ENCODE measurements at places on chromosomes 4 and X.

GRCh38 chr4:88697141-88697540 is 488 bp downstream of the NAP1L5 start:
- DNase-seq: no peak

DNA sequence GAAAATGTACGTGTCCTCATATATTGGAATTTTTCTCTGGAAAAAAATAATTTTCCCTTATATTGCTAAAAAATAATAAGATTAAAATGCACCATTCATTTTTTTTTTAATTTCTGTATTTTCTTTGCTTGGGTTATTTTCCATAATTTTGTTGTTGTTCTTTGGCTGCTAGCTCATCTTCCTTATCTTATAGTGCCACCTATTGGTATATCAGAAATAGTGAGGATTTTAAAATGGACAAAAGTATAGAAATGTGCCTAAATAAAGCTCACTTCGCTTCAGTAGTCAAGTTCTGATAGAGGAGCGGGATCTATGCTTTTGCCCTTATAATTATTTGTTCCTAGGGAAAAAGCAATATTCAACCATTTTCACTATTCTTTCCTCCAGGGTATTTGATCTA is 134.8 kb downstream of the NAP1L3 start:
- DNase-seq: no peak

DNA sequence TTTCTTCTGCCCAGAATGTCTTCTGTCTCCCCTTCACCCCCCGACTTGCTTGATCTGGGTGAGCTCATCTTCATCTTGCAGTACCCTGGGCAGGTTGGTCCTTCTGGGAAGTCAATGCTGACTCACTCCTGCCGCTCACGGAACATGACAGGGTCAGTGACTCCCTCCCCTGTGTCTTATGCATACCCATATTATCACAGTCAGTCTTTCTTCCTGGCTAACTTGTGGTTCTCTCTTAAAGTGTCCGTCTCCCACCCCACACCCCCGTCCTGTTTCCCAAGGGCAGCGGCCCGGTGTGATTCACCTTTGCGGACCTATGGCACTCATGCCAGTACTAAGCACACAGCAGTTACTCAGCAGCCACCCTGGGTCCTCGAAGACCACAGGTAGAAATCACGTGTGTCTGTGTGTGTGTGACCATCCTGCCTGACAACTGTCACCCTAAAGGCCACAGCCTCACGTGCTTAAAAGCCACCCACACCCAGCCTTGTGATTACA is 17.7 kb downstream of the IQSEC2 start:
- DNase-seq: peak; percentile 36

- no peak for DNase-seq
Observed at GRCh38 chrX:42673301-42673810, 104.6 kb downstream of the PPP1R2C start.

DNA sequence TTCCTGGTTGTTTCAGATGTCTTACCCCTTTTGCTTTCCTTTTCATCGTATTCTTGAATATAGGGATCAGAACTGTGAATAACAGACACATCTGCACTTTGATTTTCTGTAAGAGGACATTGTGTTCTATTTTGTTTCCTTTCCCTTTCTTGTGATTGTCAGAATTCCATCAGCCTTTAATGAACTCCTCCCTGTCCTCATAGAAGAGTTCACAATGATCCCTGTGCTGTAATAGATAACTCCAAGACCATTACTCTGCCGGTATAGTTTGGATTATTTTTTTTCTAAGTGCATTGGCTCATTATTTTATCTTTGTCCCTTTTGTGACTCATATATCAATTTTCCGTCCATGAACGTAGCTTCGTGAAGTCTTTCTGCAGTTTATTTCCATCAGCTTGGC is 59.7 kb upstream of the PRDM8 start:
- peak; percentile 36 for DNase-seq

DNA sequence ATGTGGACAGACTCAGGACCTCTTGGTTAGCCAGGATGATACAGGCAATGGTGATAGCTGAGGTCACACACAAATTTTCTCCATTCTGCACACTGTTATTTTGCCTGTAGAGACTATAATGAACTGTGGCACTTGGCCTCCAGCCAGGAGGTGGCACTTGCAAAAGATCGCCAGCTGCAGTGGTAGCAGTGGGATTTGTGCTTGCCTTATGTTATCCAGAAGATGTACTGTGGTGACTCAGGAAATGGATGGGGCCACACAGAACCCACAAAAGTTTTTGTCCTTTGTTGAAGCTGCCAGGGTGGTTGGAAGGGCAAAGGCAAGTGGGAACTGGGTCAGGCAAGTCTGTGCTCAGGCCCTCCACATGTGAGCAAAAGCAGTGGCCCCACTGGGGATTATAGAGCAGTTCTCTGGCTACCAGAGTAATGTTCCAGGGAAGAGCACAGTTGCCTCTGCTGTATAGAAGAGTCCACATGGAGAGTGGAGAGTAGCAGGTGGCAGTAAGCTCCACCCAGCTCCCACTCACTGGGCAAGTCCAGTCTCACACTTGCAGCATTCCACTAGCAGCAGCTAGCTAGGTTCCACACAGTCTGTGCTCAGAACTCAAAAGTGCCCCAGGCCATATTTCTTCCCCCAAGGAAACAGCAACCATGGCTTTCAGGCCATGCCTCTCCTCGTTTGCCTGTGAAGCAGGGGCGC is 5.9 kb upstream of the C4orf17 start:
- DNase-seq: no peak

DNA sequence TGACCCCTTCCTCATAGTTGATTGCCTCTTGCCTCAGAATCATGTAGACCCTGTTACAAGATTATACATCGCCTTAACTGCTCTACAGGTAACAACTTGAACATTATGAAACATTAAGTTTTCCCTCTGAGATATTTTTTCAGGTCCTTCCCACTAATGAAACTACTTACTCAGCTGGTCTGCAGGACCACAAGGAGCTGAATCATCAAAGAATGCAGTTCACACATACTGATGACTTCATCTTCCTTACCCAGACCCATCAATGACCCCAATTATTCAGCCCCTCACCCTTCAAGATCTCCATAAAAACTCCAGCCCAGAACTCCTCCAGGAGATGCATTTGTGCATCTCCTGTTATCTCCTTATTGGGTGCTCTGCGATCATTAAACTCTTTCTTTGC is 720.9 kb downstream of the RAPGEF2 start:
- no peak for DNase-seq

DNA sequence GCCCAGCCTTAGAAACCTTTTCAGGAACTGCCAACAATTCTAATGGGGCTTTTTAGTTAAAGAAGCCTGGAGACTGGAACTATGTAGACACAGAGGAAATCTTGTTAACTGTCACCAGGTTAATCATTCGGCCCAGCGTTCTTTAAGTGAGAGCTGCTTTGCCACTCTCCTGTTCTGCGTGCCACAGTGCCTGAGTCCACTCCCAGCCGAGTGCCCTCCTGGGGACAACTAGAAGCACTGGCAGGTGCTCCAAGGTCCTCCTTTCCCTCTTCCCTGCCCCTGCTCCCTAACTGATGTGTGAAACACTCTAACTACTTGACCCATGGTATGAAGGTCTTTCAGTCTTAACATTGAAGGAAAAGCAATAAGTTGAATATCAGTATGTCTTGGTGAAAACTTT is 151.2 kb upstream of the TLL1 start:
- DNase-seq: no peak

GRCh38 chr4:186029571-186030398 is 39.2 kb upstream of the TLR3 start:
- no peak for DNase-seq

DNA sequence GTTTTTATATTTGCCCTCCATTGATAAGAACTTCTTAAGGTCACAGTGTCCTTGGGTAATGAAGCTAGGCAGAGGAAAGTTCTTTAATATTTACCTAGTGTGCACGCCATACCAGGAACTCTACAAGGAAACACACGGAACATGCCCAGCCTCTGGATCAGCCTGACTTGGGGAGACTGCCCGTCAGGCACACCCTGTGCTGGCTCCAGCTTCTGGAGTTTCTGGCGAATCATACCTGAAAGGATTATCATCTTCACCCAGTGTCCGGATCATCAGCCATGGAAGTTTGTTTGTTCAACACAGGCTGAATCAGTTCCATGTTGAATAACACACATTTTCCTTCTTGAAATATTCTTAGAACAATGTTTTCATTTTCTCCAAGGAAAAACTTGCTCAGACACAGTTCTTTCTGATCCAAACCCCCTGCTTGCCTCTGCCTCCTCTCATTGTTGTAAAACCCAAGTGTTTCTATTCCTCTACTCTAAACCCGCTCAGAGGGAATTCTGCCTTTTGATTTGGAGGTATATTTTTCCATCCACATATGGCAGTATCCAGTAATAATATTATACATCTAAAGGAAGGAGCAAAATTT is 176.7 kb downstream of the SHROOM3 start:
- DNase-seq: no peak

DNA sequence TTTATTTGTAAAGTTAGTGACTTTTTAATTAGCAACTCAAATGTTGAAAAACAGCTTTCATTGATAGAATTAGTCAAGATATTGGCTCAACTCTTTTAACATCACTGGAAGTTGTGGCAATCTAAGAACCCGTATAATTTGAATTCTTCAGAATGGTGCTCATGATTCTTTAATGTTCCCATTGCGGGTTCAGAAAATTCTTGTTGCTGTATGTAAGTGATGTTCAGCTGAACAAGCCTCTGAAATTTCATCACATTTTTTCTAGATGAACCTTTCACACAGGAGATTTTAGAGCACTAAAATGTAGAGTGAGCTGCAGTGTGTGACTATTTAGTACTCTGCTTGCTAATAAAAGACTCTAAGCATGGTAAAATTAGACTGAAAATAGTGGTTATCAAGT is 1317.7 kb downstream of the FSTL5 start:
- no peak for DNase-seq

DNA sequence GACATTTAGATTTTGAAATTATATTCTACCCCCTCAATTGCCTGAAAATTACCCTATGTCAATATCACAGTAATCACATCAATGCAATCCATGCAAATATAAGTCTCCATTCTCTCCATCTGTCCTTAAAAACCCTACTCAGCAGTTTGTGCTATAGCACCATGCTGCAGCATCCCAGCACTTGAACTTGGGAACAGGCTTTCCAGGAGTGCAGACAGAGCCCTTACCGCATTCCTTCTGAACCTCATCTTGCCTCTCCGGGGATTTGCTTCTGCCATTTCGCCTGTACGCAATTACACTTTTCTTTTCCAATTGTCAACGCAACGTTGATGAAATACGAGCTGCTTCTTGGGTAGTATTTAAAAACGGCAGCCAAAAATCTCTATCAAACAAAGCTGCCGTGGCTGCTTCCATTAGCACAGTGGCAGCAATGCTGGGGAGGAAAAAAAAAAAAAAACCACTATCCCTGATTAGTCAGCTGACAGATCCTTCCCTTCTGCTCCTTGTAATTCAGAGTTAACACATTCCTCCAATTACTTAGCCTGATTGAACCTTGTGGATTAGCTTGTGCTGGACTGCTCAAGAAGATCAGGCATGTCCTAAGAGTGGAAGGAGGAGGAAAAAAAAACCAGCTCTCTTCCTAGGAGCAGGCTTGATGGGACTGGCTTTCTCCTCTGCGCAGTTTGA is 65.6 kb downstream of the MCF2 start:
- DNase-seq: no peak

GRCh38 chrX:147736045-147736444 is 175.7 kb upstream of the FMR1 start:
- DNase-seq: no peak

GRCh38 chr4:25158817-25159216 is 1.4 kb downstream of the SEPSECS start:
- no peak for DNase-seq

DNA sequence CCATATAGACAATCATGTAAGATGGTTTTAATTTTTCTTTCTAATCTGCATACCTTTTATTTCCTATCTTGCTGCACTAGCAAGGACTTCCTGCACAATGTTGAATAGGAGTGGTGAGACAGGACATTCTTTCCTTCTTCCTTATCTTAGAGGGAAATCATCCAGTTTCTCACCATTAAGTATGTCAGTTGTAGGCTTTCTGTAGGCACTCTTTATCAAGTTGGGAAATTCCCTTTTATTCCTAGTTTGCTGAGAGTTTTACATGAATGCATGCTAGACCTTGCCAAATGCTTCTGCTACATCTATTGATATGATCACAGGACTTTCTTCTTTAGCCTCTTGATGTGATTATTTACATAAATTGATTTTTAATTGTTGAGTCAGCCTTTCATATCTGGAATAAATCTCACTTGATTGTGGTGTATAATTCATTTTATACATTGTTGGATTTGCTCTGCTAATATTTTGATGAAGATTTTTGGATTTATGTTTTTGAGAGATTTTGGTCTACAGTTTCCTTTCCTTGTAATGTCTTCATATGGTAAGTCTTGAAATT is 23.8 kb downstream of the RNF175 start:
- no peak for DNase-seq

GRCh38 chr4:574346-575161 is 1.5 kb downstream of the TMEM271 start:
- DNase-seq: no peak

GRCh38 chrX:15646031-15646430 is 18.6 kb downstream of the CLTRN start:
- no peak for DNase-seq

DNA sequence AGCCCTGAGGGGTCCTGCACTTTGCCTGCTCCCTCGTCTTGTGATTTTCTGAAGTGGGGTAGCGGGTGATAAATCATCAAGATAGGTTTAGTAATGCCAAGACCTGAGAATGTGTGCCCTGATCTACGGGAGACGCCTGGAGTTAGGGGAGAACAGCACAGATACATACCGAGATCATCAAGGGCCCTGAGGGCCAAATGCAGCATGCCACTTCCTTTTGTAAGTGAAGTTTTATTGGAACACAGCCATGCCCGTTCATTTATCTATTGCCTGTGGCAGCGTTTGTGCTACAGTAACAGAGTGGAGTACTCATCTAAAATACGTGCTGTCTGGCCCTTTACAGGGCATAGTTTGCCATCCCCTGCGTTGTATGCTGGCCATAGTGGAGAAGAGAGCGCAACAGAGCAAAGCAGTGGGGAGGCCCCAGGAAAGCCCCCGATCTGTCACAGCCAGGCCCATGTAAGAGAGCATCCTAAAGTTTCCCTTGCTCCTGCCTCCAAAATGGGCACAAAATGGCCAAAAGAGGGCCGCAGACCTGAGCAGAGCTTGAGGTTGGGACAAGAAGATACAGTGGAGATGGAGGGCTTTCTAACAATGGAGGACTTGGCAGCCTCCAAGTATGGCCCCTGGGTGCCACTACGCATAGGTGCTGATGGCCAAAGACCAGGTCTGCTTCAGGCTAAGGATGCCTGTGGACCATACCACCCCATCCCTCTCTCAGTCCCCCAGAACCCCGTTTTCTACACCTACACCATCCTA is 167.0 kb downstream of the SMIM20 start:
- DNase-seq: no peak

Data from T-helper 1 cell (primary cell).